GM12864 (cell line): ENCODE measurements at places on chromosomes 3 and 15.

DNA sequence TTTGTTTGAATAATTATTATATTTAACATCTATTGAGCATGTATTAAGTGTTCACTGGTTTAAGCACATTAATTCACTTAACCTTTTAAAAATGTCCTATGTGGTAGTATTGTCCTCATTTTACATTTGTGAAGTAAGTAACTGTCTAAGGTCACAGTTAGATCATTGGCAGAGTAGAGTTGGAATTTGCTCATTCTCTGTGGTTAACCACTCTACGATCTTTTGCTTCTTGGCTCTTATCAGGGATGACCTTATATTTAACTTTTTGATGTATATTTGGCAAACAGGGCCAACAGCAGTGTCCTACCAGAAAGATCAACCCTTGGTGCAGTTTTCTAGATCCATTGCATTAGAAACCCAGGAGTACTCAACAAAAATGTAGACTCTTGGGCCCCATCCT is 34.0 kb downstream of the PXK start:
- no peak for DNase-seq

- no peak for DNase-seq
Observed at GRCh38 chr3:65170390-65171042, 482.7 kb upstream of the ADAMTS9 start.

DNA sequence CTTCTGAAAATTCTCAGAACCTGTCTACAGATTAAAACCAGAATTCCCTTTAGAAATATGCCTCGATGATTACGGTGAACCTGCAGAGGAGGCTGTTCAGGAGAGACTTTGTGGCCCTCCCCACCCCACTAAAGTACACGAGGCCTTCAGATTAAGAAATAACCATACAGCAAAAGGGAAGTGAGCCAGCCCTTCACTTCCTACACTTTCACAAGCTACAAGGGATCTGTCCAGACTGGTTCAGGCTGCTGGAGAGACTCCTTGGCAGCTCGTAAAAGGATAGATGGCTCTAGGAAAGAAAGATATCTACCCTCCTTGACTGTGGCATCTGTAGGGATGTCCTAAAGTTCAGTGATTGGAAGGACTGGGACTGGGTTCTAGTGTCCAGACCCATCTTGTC is 102.6 kb downstream of the ALDH1A2 start:
- no peak for DNase-seq

DNA sequence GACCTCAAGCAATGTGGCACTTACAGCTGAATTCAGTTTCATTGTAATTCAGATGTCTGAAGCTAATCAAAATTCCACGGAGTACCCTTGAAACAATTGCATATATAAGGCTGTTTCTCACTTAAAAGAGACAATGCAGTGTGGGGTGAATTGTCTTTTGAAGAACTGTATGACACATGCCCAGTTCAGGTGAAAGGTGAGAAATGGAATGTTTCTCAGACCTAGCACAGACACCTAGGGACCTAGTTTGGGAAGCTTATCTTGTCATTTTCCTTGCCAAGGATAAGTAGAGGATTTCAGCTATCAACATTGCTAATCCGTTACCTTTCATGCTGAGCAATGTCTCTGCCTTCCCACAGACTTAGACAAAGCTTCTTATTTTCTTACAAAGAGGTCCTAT is 36.3 kb downstream of the MBNL1 start:
- DNase-seq = no peak

- DNase-seq = no peak
Observed at GRCh38 chr3:24349367-24350019, 145.2 kb downstream of the THRB start.

GRCh38 chr3:46124216-46125177 is 83.6 kb downstream of the CCR1 start:
- no peak for DNase-seq

- DNase-seq = no peak
Observed at GRCh38 chr15:100928632-100929280, 9.6 kb downstream of the LRRK1 start.

- DNase-seq = no peak
Observed at GRCh38 chr3:17075907-17076306, 191.2 kb downstream of the PLCL2 start.
